ENCODE measurements at places on chromosomes 6 and 20.

DNA sequence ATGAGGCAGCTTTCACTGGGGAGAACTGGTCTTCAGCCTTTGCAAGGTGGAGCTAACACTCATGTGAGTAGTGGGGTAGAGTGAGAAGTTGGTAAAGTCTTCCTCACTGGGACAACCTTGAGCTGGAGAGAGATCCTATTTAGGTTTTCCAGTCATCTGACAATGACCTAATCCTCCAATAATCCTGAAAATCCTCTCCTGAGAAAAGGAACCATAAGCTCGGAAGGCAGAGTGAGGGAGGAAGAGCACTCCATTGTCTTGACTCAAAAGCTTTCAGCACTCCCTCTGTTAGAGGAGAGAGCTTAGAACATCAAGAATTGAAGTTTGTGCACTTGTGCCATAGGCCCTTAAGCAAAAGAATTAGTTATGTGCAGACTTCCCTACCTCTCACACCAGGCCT lies 77.8 kb downstream of the TRAM2 start:
- no peak for DNase-seq

- DNase-seq = no peak
These were observed 216.7 kb downstream of the SYNDIG1 start for GRCh38 chr20:24686156-24686555.

GRCh38 chr20:24681634-24682495 lies 212.4 kb downstream of the SYNDIG1 start:
- no peak for DNase-seq

DNA sequence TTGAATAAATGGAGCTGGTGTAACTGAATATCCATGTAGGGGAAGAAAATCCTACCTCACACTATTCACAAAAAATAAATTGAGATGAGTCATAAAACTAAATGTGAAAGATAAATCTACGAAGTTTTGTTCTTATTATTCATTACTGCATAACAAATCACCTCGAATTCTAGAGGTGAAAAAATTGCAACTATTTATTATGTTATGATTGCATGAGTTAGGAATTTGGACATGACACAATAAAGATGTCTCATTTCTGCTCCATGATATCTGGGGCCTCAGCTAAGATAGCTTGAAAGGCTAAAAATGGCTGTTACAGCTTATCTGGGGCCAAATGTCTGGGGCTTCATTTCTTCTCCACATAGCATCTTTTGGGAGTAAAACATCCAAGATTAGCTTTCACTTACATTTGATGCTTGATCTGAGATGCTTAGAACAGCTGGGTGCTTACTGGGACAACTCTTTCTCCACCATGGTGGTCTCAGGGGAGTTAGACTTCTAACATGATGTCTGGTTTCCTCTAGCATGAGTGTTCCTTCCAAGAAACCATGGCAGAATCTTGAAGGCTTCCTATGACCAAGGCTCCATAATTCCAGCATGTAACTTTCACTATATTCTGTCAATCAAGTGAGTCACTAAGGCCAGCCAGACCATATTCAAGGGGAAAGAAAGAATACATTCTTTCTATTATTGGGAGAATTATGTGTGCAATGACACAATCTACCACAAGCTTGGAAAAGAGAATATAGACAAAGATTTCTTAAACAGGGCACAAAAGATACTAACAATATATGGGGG lies 30.1 kb downstream of the OR2B6 start:
- DNase-seq = no peak

DNA sequence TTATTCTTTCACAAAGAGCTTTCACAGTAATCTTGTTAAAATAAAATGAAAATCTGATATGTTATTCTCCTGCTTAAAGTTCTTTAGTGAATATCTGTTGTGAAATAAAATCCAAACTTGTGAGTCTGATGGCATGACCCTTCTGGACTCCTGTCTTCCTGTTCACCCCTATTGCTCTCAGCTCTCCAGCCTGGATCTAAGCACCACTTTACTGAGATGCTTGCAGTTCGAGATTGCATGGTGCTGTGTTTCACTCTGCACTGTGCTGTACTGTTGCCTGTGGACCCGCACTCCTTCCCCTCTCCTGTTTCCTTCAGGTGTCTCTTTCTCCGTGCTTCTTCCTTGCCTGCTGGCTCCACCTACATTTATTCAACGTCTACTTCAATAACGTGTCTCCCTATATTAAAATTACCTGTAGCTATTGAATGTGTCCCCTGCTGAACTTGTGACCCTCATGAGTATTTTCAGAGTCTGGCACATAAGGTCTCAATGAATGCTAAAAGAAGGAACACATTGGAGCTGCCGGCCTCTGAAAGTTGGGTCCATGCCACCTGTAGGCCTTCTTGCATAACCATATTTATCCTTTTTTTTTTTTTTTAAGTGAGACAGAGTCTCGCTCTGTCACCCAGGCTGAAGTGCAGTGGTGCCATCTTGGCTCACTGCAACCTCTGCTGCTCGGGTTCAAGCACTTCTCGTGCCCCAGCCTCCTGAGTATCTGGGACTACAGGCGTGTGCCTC lies 100.1 kb downstream of the ARID1B start:
- no peak for DNase-seq
